ENCODE measurements at places on chromosomes 1 and 21.

GRCh38 chr21:29304597-29304996 is 5.9 kb downstream of the BACH1 start:
- no peak for DNase-seq

- no peak for DNase-seq
Measured at GRCh38 chr1:168782559-168783116, 53.6 kb upstream of the DPT start.

GRCh38 chr1:39398278-39399021 is 93.0 kb upstream of the BMP8A start:
- DNase-seq = no peak

GRCh38 chr1:11721311-11721710 is 14.6 kb upstream of the AGTRAP start:
- DNase-seq = no peak

- DNase-seq = no peak
Measured at GRCh38 chr1:84665703-84666317, 24.5 kb downstream of the SSX2IP start.

DNA sequence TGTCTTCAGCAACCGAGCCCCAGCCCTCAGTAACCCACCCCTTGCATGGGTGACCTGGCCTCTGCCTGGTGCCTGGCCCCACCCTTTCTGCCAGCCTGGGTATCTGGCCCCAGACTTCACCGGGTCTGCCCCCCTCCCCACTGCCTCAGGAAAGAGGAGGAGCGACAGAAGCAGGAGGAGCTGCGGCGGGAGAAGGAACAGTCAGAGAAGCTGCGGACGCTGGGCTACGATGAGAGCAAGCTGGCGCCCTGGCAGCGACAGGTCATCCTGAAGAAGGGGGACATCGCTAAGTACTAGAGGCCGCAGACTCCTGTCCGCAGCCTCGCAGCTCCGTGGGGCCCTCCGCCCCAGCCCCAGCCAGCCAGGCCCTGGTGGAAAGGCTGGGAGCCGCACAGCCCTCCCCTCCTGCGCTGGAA is 6.1 kb downstream of the TNFRSF25 start:
- DNase-seq = no peak

GRCh38 chr1:94660994-94661393 is 119.4 kb upstream of the F3 start:
- DNase-seq = no peak

DNA sequence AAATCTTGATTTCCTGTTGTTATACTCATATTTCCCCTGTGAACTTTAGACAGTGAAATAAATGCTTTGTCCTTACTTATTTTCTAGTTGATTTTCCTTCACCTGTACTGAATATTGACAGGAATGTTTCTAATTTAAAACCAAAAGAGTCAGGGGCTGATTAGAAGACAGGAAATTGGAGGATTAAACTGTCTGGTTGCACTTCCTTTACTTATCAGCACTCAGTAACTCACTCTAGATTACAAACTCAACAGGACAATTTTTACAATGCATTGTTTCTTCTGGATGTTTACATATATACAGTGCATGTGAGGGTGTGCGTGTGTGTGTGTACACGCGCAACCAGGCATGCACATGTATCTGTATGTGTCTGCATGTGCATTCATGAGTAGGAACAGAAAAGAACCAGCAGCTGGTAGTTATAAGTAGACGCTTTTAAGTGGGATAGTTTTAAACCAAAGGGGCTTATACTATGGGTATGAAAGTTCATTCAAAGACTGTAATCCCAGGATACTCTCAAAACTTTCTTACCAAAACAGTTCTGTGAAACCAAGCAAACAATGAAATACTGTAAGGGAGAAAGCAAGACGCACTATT is 212.0 kb upstream of the NFIA start:
- no peak for DNase-seq

GRCh38 chr1:220768126-220768601 is 18.5 kb upstream of the MTARC1 start:
- DNase-seq = no peak

DNA sequence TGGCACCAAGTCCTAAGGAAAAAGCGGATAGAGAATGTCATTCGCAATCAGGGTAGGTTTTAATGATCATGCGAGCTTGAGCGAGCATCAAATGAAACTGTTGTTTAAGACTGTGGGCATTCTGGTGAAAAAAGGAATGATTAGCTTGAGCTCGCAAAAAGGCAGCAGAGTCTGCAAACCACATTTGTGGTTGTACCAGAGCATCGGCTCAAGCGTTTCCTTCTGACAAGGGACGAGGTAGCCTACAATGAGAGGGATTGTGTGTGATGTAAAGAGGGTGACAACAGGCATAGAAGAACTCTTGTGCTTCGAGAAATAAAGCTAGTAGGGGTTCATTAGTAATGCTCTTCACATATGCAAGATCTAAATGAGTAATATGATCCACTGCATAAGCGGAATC is 11.1 kb upstream of the CD48 start:
- DNase-seq = no peak

DNA sequence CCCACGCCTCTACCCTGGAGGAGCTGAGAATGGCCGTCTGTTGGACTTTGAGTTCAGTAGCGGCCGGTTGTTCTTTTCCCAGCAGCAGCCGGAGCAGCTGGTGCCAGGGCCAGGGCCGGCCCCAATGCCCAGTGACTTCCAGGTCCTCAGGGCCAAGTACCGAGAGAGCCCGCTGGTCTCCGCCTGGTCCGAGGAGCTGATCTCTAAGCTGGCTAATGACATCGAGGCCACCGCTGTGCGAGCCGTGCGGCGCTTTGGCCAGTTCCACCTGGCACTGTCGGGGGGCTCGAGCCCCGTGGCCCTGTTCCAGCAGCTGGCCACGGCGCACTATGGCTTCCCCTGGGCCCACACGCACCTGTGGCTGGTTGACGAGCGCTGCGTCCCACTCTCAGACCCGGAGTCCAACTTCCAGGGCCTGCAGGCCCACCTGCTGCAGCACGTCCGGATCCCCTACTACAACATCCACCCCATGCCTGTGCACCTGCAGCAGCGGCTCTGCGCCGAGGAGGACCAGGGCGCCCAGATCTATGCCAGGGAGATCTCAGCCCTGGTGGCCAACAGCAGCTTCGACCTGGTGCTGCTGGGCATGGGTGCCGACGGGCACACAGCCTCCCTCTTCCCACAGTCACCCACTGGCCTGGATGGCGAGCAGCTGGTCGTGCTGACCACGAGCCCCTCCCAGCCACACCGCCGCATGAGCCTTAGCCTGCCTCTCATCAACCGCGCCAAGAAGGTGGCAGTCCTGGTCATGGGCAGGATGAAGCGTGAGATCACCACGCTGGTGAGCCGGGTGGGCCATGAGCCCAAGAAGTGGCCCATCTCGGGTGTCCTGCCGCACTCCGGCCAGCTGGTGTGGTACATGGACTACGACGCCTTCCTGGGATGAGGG is 28.5 kb upstream of the SPSB1 start:
- DNase-seq = no peak

- DNase-seq = no peak
Measured at GRCh38 chr1:29179641-29180184, 2.0 kb downstream of the SRSF4 start.

DNA sequence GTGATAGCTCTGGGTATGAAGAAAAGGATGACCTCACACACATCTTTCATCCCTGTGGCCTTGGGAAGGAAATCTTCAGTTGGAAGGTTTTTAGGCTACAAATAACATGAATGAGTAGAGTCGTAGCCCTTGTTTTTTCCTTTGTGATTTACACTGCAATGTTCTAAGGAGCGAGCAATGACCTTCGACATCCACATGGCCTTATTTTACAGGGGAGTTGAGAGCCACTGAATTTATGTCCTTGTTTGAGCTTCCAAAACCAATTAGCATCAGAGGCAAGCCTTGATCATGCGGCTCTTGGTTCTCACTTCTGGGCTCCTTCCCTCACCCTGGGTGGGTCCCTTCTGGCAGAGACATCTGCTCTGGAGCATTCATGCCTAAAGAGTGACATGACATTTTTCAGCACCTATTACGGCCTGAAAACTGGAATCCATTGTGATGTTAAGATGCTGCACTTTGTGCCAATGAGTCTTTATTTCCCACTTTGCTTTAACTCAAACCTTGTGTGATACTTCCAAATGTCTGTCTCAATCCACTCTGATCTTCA is 70.5 kb upstream of the RUNX1 start:
- DNase-seq = no peak

- DNase-seq = no peak
Measured at GRCh38 chr1:209624558-209625549, 27.4 kb downstream of the LAMB3 start.

GRCh38 chr1:116943438-116943837 is 33.7 kb downstream of the PTGFRN start:
- DNase-seq = no peak

DNA sequence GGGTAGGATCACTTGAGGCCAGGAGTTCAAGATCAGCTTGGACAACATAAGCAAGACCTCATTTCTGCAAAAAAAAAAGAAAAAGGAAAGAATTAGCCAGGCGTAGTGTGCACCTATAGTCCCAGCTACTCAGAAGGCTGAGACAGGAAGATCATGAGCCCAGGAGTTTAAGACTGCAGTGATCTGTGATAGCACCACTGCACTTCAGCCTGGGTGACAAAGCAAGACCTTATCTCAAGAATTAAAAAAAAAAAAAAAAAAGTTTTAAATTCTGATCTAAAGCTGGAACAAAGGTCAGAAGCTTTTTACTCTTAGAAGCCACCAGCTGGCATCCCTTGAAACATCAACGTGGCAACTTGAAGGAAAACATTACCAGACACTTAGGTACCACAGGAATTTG is 45.3 kb downstream of the HENMT1 start:
- DNase-seq = no peak

DNA sequence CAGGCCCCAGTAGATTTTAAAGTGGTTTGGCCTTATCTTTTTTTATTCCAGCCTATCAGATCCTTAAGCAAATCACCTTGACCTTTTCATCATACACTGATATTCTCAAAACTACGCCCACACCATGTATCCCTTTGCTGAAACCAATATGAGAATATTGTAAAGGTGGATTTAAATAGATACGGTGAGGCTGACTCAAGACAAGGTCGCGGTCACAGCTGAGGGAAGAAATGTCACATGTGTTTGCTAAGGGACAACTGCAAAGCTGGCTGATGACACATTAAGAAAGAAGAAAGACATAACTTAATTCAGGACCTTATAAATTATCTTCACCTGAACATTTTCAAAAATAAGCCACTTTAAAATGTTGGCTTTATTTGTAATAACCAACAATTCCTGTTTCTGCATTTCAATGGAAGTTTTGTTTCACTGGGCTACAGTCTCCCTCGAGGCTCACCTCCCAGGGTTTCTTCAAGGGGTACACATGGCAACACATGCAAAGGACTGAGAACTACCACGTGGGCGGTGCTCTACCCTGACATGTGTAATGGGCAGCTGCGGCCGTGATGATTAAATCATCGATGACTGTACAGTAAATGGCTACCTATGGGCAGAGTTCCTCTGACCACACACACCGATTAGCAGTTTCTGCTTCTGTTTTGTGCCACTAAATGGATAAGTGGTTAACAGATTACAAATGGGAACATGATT is 189.5 kb downstream of the SIPA1L2 start:
- no peak for DNase-seq

DNA sequence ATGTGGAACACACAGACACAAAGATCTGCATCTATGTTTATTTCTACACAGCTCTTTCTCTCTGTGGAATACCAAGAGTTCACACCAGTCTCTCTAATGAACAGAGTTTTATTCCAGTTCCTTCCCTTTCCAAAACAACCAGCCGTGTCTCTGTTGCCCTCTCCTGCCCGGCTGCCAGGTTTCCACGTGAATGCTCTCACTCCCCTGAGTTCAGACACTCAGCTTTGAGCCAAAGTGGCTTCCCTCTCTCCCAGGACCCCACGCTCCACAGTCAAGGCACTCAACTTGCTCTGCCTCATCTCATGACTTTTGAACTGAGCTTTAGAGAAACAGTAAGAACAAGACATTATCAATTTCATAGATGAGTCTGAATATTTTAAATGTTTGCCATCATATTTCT is 488.9 kb downstream of the SMYD3 start:
- DNase-seq = no peak

- DNase-seq = no peak
Measured at GRCh38 chr21:14657241-14658008, 111.3 kb upstream of the SAMSN1 start.

DNA sequence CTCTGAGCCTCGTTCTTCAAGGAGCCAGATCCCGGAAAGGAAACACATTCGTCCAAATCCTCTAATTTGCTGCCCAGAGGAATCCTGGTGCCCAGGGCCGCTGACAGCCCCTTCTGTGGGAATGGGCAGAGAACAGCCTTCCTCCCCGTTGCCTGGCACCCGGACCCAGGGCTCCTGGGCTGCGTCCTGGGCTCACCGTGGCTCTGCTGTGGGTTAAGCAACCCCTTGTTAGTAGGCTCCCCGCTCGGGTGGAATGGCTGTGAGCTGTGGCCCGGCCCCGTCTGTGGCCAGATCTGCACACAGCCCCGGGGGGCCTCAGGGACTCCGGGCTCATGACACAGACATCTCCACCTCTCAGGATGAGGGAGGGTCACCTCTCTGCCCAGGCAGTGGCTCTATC is 122.9 kb upstream of the ARHGEF16 start:
- DNase-seq = no peak

GRCh38 chr1:219708919-219709543 is 96.1 kb upstream of the ZC3H11B start:
- no peak for DNase-seq

GRCh38 chr1:203742436-203742835 is 22.5 kb upstream of the LAX1 start:
- DNase-seq = no peak

GRCh38 chr1:246162560-246162959 is 344.5 kb downstream of the SMYD3 start:
- DNase-seq = no peak

DNA sequence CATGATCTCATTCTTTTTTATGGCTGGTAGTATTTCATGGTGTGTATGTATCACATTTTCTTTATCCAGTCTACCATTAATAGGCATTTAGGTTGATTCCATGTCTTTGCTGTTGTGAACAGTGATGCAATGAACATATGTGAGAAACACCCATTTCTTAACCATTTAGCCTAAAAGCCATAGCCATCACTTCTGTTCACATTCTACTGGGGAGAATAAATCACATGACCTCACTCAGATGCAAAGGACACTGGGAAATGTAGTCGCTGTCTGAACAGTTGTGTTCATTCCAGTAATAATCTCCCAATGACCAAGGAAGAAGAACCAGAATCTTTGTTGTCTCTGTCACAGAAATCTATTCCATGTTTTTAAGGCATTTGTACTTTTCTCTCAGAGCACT is 15.1 kb upstream of the PLA2G2E start:
- DNase-seq = no peak

All from GM19239 (cell line).